Tongue (tissue), 3 donors: ENCODE measurements at places on chromosomes 6 and 20.

GRCh38 chr6:5626727-5627426 is 365.6 kb downstream of the FARS2 start:
- no peak for DNase-seq

- no peak for DNase-seq
Observed at GRCh38 chr6:150028799-150029198, 3.5 kb upstream of the RAET1L start.

DNA sequence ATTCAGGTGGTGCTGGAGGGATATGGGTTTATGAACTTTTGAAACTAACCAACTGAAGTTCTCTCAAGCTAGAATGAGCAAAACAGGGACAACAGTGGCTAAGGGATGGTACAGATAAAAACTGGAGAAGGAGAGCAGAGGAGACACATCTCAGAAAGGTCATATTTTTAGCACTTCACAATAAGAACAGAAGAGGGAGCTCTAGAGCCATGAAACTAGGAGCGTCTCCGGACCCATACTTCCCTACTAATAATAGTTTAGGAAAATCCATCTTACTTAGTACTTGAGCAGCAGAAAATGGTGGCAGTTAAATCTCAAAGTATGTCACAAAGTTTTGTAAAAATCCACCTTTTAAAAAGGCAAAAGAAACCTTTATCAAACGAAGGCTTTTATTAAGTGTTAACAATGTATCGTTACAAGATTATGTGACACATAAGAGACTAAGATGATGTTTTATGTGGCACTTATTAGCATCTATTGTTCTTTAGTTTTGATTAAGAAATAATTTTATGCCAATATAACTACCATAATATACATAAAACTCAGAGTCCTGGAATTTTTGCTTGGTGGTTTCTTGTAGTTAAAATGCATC is 278.6 kb downstream of the TBC1D32 start:
- peak; percentile 73 for DNase-seq

DNA sequence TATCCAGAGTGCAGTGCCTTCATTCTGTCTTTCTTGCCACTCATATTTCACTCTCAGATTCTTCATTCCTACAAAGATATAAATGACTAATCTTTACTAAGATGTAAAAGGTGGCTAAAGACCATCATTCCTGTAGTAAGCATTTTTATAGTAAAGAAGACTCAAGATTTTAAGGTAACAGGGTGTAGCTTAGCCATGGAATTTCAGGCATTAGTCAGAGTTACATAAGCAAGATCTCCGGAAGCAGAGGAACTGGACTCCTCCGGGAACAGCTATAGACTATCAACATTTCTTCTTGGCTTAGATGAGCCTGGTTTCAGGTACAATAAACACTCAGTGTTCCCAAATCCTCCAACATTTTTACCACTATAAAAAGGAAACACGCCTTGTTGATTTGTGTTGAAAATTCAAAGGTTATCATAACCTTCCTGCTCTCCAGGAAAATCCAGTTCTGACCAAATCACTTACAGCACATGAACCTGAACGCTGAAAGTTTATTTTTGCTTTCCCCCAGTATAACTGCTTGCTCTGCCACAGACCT is 23.7 kb downstream of the SERPINB1 start:
- no peak for DNase-seq

GRCh38 chr6:170291271-170292110 is 613 bp upstream of the DLL1 start:
- peak; percentile 86 for DNase-seq
